ENCODE measurements at places on chromosomes 5 and 9.

DNA sequence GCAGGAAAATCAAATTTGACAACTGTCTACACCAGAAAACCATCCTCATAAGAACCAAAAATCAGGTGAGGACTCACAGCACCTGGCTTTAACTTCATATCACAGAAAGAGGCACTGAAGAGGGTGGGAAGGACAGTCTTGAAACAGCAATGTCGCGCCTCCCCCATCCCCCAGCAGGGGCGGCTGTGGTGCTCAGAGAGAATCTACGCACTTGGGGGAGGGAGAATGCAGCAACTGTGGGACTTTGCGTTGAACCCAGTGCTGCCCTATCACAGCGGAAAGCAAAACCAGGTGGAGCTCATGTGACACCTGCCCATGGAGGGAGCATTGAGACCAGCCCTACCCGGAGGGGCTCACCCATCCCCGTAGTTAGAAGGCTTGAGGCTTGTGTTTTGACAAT lies 191.8 kb downstream of the MSX2 start:
- no peak for DNase-seq

DNA sequence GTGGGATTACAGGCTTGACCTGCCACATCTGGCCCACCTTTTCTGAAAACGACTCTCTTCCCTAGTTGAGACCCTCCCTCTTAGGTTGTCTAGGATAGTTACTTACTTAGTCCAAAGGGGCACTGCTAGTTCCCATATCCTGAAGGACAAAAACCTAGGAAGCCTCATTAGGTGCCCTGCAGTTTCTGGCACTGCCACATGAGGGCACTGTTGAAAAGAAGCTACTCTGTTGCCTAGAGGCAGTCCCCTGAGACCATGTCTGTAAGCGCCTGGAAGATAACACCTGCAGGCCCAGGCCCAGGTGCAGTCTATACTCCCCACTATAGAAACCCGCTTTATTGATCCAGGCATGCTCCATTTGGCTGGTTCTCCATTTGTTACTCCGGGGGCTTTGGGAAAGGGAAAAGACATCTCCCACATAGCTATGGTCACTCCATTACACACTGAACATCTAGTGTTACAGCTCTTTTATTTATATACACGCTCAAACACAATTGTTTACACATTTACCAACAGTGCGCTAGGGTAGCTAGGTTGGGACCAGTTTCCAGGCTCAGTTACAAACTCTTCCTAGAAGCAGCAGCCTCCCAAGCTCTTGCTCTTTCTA lies 73.4 kb upstream of the PPARGC1B start:
- no peak for DNase-seq

GRCh38 chr5:164175083-164175482 lies 669.7 kb downstream of the MAT2B start:
- no peak for DNase-seq

GRCh38 chr5:55160493-55161209 lies 680 bp downstream of the GPX8 start:
- DNase-seq: no peak

DNA sequence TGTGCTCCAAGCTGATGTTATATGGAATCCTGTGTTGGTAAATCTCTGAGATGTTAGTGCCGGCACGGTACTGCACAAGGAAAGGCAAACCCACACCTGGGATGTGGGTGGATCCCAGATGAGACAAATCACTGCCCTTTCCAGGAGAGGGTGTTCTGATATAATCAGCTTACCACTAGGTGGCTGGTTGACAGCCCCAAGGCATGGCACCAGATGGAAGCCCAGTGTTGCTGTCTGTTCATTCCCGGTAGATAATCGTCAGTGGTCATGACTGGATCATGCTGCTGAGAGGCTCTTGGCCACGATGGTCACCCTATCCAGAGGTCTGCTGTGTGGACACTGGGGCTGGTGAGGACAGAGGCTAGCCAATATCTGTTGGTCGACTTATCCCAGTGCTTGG lies 184.0 kb downstream of the CACNA1B start:
- peak; percentile 17 for DNase-seq

DNA sequence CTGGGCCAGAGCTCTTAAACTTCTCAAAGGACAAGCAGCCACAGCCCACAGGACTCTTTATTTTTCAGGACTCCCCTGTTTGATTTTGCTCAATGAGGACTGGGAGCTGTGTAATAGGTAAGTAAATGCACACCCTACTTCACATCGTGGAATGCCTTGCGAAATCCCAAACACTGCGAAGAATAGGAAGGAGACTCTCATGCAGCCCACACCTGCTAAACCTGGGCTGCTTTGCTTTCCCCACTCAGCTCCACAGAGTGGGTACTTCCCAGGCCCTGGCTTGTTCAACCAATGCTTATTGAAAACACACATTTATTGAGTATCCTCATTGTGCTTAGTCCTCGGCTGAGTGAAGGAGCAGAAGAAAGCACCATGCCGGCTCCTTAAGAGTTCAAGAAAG lies 103.3 kb upstream of the FSTL4 start:
- no peak for DNase-seq

DNA sequence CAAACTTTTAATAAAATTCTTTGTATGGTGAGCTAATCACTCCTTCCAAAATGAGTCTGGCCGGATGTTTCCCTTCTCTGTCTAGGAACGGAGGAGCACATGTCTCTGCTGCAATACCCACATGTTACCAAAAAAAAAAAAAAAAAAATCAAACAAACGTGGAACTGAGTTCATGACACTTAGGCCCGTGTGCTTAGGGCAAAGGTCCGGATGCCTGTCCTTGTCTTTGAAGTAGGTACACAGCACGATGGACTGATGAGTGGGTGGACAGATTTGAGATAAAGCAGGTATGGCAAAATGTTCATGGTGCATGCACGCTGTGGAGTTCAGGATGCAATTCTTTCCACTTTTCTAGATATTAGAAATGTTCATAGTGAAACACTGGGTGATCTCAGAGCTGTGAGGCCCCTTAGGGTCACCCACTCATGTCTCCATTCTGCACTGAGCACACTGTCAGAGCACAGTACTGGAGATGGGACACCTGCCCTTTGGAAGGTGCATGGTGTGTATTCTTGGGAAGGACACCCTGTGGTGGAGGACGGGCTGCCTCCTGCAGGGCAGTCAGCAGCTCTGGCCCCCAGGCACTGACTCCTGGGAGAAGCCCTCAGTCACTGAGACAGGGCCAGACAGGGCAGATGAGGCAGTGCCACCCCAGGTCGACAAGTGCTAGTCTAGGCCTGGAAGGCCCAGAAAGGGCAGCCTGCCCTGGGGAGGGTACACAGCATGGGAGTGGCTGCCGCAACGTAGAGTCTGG lies 43.6 kb downstream of the GADD45G start:
- DNase-seq: peak; percentile 46

DNA sequence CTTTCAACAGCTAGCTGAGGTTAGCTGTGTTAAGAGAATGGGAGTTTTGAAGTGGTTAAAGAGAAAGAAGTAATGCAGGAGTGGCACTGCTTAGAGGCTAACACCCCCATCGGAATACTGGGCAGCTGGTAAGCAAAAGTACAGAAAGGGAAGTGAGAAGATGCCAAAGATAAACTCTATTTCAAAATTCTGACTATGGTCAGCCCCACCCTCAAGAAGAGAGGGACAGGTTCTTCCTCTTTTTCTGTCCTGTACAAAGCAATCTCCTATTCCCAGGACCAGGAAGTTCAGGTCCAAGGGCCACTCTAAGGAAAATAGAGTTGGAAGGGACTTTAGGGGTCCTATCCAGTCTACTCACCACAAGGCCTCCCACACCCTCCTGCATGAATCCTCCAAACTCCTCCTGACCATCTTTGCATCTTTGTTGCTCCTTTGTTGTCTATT lies 45.9 kb upstream of the JAK2 start:
- no peak for DNase-seq

- peak; percentile 78 for DNase-seq
Observed at GRCh38 chr5:107672211-107673038, 1.7 kb upstream of the EFNA5 start.

GRCh38 chr5:6783787-6784186 lies 70.6 kb downstream of the TENT4A start:
- DNase-seq: no peak

DNA sequence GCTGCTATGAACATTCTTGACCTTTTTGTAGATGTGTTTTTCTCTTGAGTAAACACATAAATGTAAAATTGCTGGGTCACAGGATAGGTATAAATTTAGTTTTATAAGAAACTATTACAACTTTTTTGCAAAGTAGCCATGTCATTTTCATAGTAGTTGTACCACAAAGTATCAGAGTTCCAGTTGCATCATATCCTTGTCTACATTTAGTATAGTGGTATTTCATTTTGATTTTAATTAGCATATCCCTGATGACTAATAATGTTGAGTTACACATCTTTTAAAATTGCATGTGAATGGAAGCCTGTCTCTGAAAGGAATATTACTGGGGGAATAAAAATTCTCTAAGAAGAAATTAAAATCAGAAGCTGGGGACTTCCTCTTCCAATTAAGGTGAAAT lies 85.4 kb downstream of the TMEM161B start:
- no peak for DNase-seq

GRCh38 chr5:35356725-35357124 lies 126.4 kb upstream of the PRLR start:
- DNase-seq: no peak

DNA sequence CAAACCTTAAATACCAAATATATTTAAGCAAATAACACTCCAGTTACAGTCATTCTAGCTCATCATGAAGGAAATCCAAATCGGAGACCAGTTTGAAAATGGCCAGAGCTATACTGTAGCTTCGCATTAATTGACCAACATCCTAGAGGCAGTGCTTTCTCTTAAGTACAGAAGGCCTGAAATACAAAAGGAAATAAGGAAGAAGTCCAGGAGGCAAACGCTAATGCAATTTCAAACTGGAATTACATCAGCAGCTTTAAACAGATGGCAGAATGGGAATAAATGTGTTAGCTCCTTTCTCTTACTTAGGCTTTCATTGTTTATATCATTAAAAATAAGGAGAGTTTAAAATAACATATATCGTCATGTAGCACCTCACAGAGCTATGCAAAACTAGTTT lies 197.0 kb downstream of the SEC61B start:
- DNase-seq: no peak

GRCh38 chr9:125547368-125547767 lies 159.6 kb downstream of the MAPKAP1 start:
- no peak for DNase-seq

DNA sequence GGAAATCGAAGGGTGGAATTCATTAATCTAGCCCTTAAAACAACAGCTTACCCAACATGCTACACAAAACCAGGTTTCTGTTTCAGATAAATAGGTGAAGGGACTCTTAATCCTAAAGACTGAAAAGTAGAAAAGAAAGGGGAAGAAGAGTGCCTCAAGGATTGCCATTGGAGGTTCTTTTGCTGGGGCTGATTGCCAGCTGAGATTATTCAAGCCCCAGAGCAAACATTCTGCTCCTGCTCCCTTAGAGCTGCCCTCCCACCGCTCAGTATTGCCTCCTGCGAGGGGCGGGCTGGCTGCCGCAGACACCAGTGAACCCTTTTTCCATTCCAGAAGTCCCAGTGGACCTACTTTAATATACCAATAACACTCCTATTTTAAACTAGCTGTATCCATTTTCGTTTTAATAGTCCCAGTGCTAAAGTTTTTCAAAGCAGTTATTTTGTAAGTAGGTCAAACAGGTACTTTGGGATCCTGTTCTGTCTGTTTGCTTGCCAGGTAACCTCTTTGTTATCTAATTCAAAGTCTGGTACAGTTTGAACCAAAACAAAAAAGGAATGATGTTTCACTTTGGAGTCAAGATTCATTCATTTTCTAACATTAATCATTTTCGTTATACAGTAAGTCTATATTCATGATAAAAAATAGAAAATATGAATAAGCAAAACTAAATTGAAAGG lies 38.6 kb downstream of the HMGCS1 start:
- DNase-seq: no peak

DNA sequence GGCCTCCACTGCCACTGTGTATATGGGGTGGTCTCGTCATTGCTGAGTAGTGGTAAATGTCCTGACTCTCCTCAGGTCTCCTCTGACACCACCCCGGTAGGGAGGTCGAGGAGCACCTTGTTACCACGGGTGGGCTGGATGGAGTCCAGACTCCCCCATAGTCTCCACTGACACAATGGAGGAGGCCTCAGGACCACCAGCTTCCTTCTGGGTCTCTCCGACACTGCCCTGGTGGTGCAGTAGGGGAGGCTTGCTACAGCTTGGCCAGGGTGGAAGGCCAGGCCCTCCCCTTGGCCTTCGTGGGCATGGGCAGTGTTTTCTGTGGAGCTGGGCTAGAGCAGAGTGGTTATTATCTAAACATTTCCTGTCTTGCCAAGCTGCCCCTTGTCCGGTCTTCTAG lies 15.4 kb upstream of the SH3PXD2B start:
- no peak for DNase-seq

Data from spleen (tissue), 13 donors.